GM12892 (cell line): ENCODE measurements at places on chromosomes 13 and 19.

DNA sequence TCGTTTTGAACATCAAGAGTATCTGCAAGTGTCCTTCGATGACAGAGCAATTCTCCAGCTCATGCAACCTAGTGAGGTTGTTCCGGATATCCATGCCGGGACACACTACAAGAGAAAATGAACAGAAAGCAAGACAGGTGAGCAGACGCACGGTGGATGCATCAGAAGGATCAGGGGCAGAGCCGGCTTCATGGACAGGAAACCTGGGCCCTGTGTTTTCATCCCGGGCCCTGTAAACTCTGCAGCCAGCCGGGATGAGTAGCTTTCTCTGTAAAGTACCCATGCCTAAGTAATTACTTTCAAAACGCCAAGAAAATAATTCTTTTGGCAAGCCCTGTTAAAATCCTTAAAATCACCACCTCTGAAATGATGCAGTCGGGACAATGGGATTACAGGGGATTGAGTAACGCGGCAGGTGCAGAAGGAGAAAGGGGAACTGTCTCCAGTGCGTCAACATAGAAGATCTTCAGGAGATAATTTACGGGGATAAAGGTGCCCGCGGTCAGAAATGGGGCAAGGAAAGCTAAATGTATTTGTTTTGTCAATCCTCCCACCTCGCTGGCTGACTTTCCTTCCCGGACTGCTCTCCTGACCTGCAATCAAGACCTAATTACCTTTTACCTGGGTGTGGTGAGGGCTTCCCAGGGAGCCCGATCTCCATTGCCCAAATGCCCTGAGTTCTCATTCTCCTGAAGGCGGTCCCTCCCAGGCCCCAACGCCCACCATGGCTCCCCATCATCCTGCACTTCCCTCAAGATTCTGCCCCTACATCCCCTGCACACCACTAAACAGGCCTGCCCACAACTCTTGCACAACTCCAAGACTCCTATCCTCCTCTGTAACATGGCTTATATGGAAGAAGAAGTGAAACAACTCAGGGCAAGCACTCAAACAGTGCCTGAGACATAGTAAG, 26.2 kb downstream of the INSR start:
- no peak for DNase-seq

DNA sequence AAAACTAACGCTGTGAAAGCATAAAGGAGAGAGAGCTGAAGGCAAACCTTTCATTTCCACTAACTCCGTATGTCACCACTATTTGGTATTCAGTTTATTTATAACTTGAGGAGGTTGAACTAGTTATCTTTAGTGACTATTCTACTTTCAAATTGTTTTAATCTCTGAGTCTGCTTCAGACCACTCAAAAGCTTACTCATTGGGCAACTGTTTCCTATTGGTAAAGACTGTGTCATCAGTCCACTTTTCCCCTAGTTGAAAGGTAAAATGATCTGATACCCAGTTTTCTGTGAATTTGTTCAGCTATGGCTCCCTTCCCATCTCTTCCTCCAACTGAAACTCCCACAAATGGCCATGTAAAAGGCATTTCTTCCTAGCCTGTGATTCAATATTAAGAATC, 39.1 kb downstream of the TEX26 start:
- DNase-seq, result no peak

GRCh38 chr13:60852886-60853285, 455.9 kb downstream of the TDRD3 start:
- no peak for DNase-seq

- DNase-seq, result no peak
Measured at GRCh38 chr13:106906426-106906996, 338.6 kb upstream of the ARGLU1 start.
